ENCODE measurements at places on chromosomes 4 and X. TPM values are rescaled to one million over a fixed set of nuclear protein-coding genes. Genes with fewer than 3 reads are reported as not detected.

SOD3 gene
- total RNA-seq = 19.7 TPM

PYURF gene
- 66.1 TPM for total RNA-seq

PDLIM3 gene
- 128 TPM for total RNA-seq

SPIN4 gene
- total RNA-seq = 21.0 TPM

RHOXF2 gene
- total RNA-seq = not detected

RPS6KA3 gene
- total RNA-seq = 48.5 TPM

XK gene
- 5.8 TPM for total RNA-seq

PCDH18 gene
- total RNA-seq = 143 TPM

LRCH2 gene
- total RNA-seq = 23.3 TPM

NIPAL1 gene
- total RNA-seq = 35.3 TPM

AR gene
- total RNA-seq = 8.9 TPM

ABCB7 gene
- total RNA-seq = 86.8 TPM

PLK4 gene
- 15.7 TPM for total RNA-seq

TBX22 gene
- total RNA-seq = 1.3 TPM

PHOX2B gene
- total RNA-seq = 0.55 TPM

CFP gene
- total RNA-seq = 5.2 TPM

C4orf50 gene
- 2.0 TPM for total RNA-seq

PRR32 gene
- total RNA-seq = 0.60 TPM

GLRA2 gene
- total RNA-seq = 13.6 TPM

EIF1AX gene
- total RNA-seq = 85.7 TPM

CLDN34 gene
- total RNA-seq = not detected

UNC5C gene
- 17.3 TPM for total RNA-seq

KCNIP4 gene
- total RNA-seq = 16.3 TPM

SLC26A1 gene
- total RNA-seq = 0.49 TPM

CSAG3 gene
- not detected for total RNA-seq

GAGE12J gene
- not detected for total RNA-seq

All from camera-type eye (tissue), 1 donor.